Transverse colon (tissue), 4 donors: ENCODE measurements at places on chromosomes 3 and 15. TPM values are rescaled to one million over a fixed set of nuclear protein-coding genes. Genes with fewer than 3 reads are reported as not detected.

The MAP3K13 gene
- total RNA-seq: 42.1 TPM

GRCh38 chr3:30012941-30013543 lies 593.4 kb upstream of the TGFBR2 start:
- DNase-seq: peak; percentile 79
- H3K27ac ChIP-seq: no peak overlapping the region
- H3K4me3 ChIP-seq: no peak overlapping the region
- no peaks in the 10 kb centered on the region for H3K27me3 ChIP-seq

DNA sequence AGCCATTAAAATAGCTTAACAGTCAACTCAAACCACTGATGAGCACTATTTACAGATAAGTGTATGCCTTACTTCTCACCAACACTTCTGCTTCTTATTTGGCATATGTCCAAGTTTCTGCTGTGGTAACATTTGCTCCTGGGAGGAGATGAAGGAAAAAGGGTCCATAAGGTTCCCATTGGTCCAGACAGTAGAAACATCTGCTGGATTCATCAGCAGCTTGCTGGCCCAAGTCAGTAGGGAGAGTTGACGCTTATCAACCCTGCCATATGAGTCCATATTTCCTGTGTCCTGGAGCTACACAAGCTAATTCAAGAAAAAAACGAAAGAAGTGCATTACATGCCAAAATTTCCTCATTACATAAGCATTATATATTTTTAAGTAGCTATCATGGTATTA lies 824.5 kb downstream of the CADM2 start:
- no peak overlapping the region for H3K4me3 ChIP-seq
- no peaks in the 10 kb centered on the region for H3K4me1 ChIP-seq
- no peaks in the 10 kb centered on the region for H3K36me3 ChIP-seq
- H3K27me3 ChIP-seq: no peaks in the 10 kb centered on the region
- H3K27ac ChIP-seq: no peak overlapping the region

- no peak overlapping the region for H3K27ac ChIP-seq
- H3K4me3 ChIP-seq: no peak overlapping the region
- peak; percentile 41 for DNase-seq
- no peaks in the 10 kb centered on the region for H3K27me3 ChIP-seq
These were observed 51.9 kb upstream of the PFN2 start for GRCh38 chr3:150022381-150023238.

DNA sequence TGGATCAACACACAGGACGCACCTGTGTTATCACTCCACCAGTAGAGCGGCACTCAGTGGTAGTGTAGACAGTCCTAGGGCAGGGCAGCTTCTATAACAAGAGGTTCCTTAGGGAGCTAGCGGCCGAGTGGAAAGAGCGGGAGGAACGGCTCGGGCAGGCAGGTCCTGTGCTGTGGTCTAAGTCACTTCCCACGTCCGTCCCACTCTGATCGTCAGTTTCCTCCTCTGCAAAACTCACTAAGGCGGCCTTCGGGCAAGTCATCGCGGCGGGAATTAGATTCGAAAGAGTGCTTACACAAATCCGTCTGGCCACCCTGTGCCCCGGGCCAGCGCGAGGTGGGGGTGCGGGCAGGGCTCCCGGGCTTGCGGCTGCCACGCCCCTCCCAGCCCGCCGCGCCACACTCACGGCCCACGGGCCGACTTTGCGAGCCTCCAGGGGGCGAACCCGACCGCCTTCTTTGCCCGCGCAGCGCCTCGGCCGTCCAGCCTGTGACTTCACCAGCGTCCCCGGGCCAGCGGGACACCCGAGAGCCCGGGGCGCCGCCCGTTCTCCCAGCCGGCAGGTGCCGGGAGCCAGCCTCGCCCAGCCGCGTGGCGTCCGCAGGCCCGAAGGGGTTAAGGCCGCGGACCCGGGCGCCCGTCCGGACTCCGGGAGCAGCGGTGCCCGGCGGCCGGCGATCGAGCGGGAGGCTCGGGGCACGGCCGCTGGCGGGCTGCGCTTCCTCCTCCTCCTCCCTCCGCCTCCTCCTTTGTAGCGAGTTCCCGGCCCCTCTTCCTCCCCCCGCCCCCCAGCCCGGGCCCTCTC lies 416 bp upstream of the CORO2B start:
- peaks cover 70% of the 10 kb centered on the region for H3K27me3 ChIP-seq
- H3K36me3 ChIP-seq: no peaks in the 10 kb centered on the region
- peak overlapping the region; percentile 39 for H3K27ac ChIP-seq

The PDZRN3 gene
- total RNA-seq: 34.9 TPM

DNA sequence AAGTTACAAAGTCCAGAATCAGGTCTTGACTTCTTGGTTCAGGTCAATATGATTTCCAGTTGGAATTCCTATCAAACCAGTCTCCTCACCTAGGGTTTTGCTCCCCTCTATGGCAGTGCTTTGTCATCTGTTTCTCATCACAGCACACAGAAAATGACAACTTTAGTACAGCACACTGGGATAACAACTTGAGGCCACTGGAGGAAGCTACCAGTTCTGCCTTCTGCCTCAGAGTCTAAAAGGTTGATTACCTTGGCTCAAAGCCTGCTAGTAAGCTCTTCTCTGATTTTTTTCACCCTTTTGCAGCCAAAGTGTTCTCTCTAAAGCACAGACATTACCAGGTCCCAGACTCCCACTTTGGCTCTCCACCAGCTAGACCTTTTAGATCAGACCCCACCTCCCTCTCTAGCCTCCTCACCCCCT lies 24.8 kb upstream of the TRIM59 start:
- no peak overlapping the region for H3K4me3 ChIP-seq
- H3K27ac ChIP-seq: no peak overlapping the region
- DNase-seq: no peak
- no peaks in the 10 kb centered on the region for H3K36me3 ChIP-seq
- H3K4me1 ChIP-seq: no peaks in the 10 kb centered on the region

The FRMD5 gene
- total RNA-seq: not detected

The NCEH1 gene
- 33.6 TPM for total RNA-seq

The CAV3 gene
- total RNA-seq: not detected

The CCDC191 gene
- total RNA-seq: 8.7 TPM

DNA sequence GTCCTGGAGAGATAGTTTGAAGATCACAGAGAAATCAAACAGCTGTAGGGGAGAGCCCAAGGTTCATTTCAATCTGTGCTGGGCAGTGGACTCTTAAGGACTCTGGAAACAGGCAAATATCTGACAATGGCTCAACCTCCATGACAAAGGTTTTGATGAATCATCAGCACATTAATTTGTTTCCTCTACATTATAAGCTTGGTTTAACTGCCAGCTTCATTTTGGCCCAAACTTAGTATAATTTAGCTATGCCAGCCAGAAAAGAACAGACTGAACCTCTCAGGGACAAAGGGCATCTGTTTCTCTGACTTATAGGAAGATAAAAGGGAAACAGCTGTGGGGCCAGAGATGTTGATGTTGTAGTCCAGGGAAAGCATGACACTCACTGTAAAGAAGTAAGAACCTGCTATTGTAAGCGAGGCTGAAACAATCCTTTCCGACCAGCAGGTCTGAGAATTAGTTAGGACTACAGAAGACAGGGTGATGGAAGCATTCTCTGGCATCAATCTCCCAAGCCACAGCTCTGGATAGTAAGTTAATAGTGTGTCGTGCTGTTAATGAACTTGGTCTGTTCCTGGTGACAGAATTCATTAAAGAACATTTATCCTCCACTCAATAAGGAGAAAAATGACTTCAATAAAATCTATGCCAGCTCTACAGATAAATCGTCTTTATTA lies 110.1 kb downstream of the KCNMB2 start:
- H3K4me1 ChIP-seq: no peaks in the 10 kb centered on the region
- H3K4me3 ChIP-seq: no peak overlapping the region
- no peaks in the 10 kb centered on the region for H3K27me3 ChIP-seq
- no peak for DNase-seq
- H3K27ac ChIP-seq: no peak overlapping the region

The IQCF5 gene
- total RNA-seq: not detected

- no peaks in the 10 kb centered on the region for H3K4me1 ChIP-seq
- H3K36me3 ChIP-seq: no peaks in the 10 kb centered on the region
- H3K4me3 ChIP-seq: no peak overlapping the region
- no peaks in the 10 kb centered on the region for H3K27me3 ChIP-seq
- no peak overlapping the region for H3K27ac ChIP-seq
- no peak for DNase-seq
These were observed 227.6 kb upstream of the SATB1 start for GRCh38 chr3:18652781-18653180.

DNA sequence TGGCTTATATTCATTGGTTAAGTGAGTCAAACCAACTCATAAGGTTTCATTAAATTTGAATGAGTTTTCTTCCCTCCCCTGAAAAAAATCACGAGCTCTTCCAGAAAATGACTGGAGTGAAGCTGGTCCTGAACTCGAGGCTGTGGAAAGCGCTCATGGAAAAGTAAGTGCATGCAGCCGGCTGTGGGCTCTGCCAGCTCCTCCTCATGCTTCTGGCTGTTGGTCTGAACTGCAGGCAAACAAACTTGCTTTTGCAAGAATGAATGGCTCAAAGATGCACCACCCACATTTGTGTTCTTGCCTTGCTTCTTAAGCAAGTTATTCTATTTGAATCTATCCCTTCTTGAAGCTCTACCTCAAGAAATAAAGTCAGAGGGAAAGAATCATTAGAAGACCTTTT lies 6.2 kb downstream of the ETV5 start:
- DNase-seq: no peak
- no peak overlapping the region for H3K4me3 ChIP-seq
- peaks cover 4% of the 10 kb centered on the region for H3K4me1 ChIP-seq
- peaks cover 25% of the 10 kb centered on the region for H3K27me3 ChIP-seq
- no peak overlapping the region for H3K27ac ChIP-seq

DNA sequence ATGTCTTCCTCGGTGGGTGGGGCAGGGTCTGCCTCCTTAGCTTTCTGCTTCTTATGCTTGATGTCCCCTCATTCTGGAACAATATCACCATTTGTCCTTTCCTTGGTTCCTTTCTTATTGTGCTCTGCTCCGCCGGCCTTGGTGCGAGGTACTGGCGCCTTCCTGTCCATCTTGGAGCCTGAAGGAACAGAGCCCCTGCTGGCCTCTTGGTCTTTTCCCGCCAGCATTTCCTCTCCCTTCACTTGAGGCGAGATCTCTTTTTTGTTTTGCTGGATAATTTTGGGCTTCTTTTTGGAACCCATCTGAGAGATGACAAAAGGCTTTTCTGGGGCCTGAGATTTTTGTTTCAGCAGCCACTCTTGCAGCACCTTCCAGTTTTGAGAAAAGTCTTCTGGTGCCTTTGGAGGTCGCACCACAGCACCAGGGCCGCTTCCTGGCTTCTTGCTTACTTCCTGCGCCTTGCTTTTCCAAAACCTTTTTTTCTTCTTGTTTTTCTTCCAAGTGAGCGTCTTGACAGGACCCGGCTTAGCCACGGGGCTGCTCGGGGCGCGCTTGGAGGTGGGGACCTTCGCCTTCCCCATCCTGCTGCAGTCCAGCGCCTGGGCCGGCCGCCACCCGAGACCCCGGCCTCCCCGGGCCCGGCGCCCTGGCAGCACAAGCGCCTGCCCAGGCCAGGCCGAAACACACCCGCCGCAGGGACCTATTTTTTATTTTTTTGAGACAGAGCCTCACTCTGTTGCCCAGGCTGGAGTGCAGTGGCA lies 127.1 kb downstream of the KLF13 start:
- peaks cover 4% of the 10 kb centered on the region for H3K4me1 ChIP-seq
- DNase-seq: peak; percentile 6
- no peaks in the 10 kb centered on the region for H3K36me3 ChIP-seq
- H3K27me3 ChIP-seq: no peaks in the 10 kb centered on the region
- no peak overlapping the region for H3K27ac ChIP-seq

The ST8SIA2 gene
- not detected for total RNA-seq

- no peaks in the 10 kb centered on the region for H3K36me3 ChIP-seq
- no peak for DNase-seq
- no peaks in the 10 kb centered on the region for H3K27me3 ChIP-seq
- no peaks in the 10 kb centered on the region for H3K4me1 ChIP-seq
- no peak overlapping the region for H3K27ac ChIP-seq
- H3K4me3 ChIP-seq: no peak overlapping the region
These were observed 228.3 kb downstream of the MFSD1 start for GRCh38 chr3:159030138-159030670.

DNA sequence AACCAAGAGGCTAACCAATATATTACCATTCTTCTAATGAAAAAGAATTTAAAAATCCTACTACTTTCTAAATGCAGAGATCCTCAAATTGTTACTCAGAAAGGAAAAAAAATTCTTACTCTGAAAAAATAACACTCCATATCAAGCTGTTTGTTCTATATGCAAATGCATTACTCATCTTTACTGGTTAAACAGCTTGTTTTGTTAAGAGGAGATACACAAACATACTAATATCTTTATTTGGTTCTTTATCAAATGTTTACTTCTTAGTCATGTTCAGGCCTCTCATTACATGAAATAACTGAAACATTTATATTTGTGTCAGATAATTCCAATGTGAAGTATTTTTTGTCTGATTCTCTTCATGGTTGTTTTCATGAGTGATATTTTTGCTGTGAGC lies 146.8 kb downstream of the PCCB start:
- no peaks in the 10 kb centered on the region for H3K36me3 ChIP-seq
- DNase-seq: no peak
- H3K27ac ChIP-seq: no peak overlapping the region
- H3K4me3 ChIP-seq: no peak overlapping the region
- no peaks in the 10 kb centered on the region for H3K27me3 ChIP-seq
- peaks cover under 1% of the 10 kb centered on the region for H3K4me1 ChIP-seq

- no peaks in the 10 kb centered on the region for H3K27me3 ChIP-seq
- H3K36me3 ChIP-seq: no peaks in the 10 kb centered on the region
- peaks cover 19% of the 10 kb centered on the region for H3K4me1 ChIP-seq
- H3K4me3 ChIP-seq: no peak overlapping the region
- H3K27ac ChIP-seq: no peak overlapping the region
- no peak for DNase-seq
These were observed 154.3 kb downstream of the RBPMS2 start for GRCh38 chr15:64621056-64621455.

GRCh38 chr15:101537483-101538080 lies 48.1 kb upstream of the PCSK6 start:
- no peaks in the 10 kb centered on the region for H3K36me3 ChIP-seq
- H3K27me3 ChIP-seq: no peaks in the 10 kb centered on the region
- DNase-seq: no peak

DNA sequence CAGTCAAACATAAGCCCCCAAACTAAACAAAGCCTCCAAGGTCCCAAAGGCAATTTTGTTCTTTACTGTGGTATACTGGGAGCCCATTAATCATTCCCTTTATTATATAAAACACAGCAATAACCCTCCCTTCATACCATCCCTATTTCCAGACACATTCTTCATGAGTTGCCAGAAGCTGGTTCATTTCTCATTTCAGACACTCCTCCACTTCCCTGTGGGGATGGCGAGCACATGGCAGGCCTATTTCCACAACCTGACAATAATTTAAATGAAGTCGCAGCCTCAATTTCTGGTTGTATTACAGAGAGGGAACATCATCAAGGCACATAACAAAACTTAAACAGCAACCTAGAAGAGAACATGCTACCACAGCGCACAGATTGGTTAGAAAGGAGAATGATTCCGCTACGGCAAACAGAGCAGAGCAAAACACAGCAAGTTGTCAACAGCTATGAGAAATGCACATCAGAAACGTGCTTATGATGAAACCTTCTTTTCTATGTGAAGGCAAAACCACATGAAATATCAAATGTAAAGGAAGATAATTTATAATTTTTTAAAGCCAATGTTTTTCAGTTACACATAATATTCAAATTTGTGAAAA lies 63.3 kb upstream of the ARHGEF3 start:
- H3K27ac ChIP-seq: no peak overlapping the region
- H3K27me3 ChIP-seq: no peaks in the 10 kb centered on the region
- no peak for DNase-seq
- no peaks in the 10 kb centered on the region for H3K4me1 ChIP-seq
- H3K36me3 ChIP-seq: no peaks in the 10 kb centered on the region
- no peak overlapping the region for H3K4me3 ChIP-seq
